ENCODE measurements at places on chromosomes 13 and 19.

DNA sequence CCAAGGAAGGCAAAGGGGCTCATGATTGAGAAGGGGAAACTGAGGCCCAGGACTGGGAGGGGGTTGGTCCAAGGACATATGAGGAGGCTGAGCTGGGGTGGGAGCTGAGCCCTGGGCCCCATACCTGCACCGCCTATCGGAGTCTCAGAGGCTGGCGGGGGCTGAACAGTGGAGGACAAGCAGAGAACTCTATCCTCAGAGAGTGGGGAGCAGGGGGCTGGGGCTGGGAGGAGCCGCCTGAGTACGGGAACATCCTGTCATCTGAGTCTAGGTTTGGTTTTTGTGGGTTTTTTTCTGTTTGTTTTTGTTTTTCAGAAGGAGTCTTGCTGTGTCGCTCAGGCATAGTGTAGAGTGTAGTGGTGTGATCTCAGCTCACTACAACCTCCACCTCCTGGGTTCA is 6.2 kb downstream of the ARRDC2 start:
- no peak for DNase-seq

DNA sequence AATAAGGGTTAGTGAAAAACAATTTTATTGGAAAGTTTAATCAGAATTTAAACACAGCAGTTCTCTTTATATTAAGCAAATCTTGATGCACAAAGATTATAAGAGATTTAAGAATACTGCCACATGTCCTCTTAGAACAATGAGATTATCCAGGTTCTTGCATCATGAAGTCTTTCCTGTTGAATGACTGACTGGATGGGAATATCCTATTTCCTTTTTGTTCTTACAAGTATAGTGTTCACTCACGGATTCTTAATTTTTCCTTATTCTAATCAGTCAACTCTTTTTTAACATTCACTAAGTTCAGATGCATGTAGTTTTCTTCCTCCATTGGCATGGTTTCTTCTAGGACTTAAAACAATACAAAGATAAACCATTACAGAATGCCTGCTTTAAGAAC is 10.1 kb downstream of the URI1 start:
- DNase-seq = no peak

GRCh38 chr19:35932291-35932936 is 3.8 kb upstream of the LRFN3 start:
- no peak for DNase-seq

DNA sequence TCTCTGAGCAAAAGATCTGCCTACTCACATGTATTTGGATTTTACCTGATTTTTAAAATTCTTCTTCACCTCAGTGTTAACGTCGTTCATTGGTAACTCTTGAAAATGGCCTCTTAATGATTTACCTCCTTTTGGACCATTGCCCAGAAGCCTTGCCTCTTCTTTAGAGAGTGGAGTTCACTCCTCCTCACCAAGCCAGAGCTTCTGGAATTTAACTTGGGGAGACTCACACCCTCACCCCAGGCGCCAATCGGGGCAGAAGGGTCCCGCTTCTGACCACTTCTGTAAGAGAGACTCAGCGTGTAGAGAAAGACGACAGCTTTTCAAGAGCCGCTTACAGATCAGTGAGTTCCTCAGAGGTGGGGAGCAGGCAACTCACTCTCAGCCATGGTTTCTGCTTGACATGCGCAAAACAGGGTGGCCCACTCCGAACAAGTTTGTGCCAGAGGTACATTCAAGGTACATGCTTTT is 2.7 kb downstream of the PNMA8C start:
- peak; percentile 55 for DNase-seq

GRCh38 chr13:100675661-100676129 is 1.1 kb upstream of the TMTC4 start:
- DNase-seq = no peak

DNA sequence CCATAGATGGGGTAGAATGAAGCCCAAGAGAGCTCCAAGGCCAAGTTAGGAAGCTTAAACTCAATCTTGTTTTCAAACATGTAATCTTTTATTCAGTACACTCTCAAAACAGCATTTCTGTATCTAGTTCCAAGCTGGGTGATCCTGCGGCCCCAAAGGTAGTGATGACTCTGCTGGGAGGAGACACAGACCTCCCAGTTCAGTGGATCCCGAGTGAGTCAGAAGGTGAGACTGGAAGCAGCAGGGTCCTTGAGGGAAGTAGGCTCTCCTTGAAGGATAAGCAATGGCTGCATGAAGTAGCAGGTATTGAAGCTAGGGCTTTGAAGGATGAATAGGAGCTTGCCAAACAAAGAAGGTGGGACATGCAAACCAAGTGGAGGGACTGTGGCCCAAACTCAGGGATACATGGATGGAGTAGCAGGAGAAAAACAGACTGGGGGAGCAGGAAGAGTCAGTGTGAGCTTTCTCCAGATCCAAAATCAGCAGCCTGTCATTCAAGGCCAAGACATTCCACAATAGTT is 9.6 kb downstream of the TINCR start:
- no peak for DNase-seq
